ENCODE measurements at places on chromosomes 3 and 15. TPM values are rescaled to one million over a fixed set of nuclear protein-coding genes. Genes with fewer than 3 reads are reported as not detected.

DNA sequence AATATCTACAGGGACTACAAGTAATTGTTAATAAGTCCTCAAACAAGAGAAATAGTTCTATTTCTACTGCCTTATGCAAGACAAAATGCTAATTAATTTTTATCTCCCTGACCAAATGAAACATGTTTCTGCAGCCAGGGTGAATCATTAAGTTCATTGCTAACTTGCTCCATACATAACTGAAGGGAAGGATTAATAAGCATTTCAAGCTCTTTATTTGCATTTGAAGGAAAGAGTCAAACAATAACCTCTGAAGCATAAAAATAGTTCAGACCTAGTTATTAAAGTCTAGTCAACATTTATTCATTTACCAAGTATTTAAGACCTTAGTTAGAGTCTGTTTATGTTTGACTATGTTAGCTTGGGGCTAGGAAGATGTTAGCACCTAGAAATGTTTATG, 120.0 kb downstream of the ATP1B3 start:
- no peak for DNase-seq

GRCh38 chr3:141243271-141243707, 11.7 kb downstream of the PXYLP1 start:
- DNase-seq = no peak

- no peak for DNase-seq
These were observed 218.3 kb upstream of the SOX2 start for GRCh38 chr3:181493423-181493822.

- DNase-seq = no peak
These were observed 8.3 kb downstream of the PLD1 start for GRCh38 chr3:171801738-171802589.

- DNase-seq = no peak
These were observed 64.8 kb upstream of the SGO1 start for GRCh38 chr3:20250786-20251185.

DNA sequence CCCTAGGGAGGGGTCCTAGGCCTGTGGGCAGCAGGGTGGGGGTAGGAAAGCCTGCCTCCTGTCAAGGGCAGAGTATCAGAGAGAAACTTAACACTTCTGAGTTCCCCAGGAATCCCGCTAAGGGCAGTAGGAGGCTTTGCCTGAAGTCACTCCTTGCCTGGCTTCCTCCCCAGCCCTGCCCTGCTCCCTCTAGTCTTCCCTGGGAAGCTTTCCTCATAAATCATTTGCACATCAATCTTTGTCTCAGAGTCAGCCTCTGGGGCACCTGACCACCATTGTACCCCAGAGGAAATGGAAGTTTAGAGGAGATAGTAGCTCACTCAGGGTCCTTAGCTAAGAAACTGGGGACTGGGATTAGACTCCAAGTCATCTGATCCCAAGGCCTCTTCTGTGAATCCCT, 129.4 kb upstream of the TLE3 start:
- no peak for DNase-seq

DNA sequence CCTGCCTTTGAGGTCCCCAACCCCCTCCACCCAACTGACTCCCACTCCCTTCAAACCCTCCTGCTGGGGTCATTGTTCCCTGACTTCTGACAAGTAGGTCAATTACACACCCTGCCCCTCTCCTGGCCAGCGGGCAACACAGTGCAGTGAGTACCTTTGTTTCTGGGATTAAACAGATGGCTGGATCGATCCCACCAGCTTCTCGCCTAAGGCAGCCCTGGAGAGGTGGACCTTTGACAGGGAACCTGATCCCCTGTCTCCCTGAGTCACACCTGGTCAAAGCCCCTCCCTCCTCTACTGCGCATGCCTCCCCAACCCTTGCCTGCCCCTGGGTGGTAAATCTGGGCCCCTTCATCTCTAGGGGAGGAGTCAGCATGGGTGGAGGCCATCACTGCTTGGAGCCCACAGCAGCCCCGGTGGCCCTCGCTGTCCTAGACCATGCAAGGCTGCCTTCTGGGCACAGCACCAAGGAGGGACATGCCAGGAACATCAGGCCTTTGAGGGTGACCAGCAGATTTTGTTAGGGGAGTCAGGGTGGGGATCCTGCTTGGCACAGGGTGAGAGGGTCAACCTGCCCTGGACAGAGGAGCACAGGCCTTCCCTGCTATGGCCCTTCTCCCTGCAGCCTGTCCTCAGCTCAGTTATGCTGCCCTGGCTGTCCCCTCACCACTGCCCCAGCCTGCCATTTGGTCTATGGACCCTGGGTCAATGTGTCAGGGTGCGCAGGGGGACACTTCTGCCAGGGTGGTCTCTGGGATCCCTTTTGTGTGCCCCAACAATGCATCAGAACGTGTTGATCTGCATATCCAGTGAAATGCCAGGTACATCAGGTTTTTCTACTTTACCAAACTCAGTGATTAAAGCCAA, 9.8 kb upstream of the PRR23E start:
- DNase-seq = no peak

- DNase-seq = no peak
These were observed 415.8 kb upstream of the SEMA6D start for GRCh38 chr15:47301481-47301880.

- no peak for DNase-seq
These were observed 33.2 kb downstream of the MKRN2 start for GRCh38 chr3:12590096-12590495.

- no peak for DNase-seq
These were observed 688.6 kb downstream of the DIPK2A start for GRCh38 chr3:144660186-144660585.

DNA sequence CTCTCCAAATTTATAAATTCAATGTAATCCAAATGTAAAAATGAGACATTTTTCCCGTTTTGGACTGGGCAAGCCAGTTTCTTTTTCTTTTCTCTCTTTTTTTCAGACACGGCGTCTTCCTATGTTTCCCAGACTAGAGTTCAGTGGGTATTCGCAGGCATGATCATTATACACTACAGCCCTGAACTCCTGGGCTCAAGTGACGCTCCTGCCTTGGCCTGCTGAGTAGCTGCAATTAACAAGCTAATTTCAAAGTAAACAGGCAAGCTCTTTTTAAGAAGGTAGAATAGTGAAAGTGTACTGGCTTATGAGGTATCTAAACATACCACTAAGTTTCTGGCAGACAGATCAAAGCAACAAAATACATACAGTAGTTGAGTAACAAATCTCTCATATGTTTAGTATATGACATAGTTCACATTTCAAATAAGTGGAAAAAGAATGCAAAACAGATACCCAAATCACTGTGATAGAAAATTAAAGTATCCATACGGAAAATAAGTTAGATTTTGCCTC, 13.5 kb downstream of the HIGD1A start:
- no peak for DNase-seq

DNA sequence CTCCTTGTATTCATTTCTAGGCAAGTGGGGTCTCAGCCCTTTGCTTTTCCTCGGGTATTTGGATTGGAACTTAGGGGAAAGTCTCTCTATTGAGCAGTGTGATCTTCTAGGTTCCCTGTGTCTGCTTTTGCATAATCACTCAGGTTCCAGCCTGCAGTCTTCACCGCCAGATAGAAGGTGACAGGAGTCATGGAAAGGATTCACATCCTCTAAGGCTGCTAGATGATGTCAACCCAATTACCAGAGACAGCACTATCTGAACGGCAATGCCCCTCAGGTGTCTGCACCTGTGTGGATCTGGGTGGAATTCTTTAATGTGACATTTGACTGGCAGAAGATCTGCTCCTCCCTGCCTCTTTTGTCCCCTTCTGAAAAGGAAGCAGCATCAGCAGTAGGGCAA, 177.7 kb downstream of the P3H2 start:
- no peak for DNase-seq

DNA sequence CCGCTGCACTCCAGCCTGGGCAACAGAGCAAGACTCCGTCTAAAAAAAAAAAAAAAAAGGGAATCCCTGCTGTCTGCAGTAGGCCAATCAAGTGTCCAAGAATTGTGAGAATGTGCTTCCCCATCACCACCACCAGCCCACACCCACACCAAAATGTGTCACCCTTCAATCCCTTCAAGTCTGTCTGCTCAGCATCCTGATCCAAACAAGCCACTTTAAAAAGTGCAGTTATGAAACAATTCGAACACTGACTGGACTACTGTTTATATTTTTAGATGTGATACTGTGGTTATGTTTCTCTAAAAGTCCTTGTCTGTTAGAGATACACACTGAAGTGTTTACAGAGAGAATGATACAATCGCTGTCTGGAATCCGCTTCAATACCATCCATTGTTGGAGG, 78.1 kb upstream of the CGNL1 start:
- DNase-seq = no peak

- DNase-seq = no peak
These were observed 534.3 kb downstream of the ROBO1 start for GRCh38 chr3:79233431-79234060.

- no peak for DNase-seq
These were observed 49.4 kb downstream of the ZNF280D start for GRCh38 chr15:56683908-56684307.

GRCh38 chr3:99175276-99175812, 273.8 kb upstream of the DCBLD2 start:
- no peak for DNase-seq

DNA sequence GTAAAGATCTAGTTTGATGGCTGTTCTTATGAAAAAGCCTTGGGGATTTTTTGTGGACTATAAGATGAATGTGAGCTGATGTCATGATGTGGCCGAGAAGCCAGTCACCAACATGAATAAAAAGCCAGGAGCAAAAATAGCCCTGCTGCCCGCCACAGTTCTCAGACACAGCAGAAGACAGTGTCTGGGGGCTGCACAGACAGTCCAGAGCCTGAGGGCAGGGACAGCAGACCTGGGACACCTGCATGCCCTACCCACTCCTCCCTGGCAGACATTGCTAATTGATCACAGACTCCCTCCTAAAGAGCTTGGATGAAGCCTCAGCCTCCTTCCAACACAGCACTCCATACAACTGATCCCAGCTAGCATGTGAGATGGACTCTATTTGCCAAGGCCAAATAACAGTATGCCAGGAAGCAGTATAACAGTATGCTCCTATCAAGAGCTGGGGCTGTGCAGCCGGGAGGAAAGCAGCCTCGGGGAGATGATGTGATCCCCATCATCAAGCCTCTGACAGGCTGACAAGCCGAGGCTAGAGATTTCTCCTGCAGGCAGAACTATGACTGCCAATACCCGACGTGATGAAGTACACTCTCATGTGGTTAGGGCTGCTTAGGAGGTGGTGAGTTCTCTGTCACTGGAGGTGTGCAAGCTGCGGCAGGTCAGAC, 105.4 kb upstream of the RPL32 start:
- DNase-seq = no peak

GRCh38 chr15:88745065-88745464, 58.2 kb upstream of the ACAN start:
- DNase-seq = no peak

GRCh38 chr3:53581671-53582070, 87.3 kb downstream of the CACNA1D start:
- no peak for DNase-seq

- DNase-seq = no peak
These were observed 172.0 kb upstream of the HES1 start for GRCh38 chr3:193963808-193964516.

GRCh38 chr15:40112789-40113188, 4.1 kb upstream of the BMF start:
- no peak for DNase-seq

GRCh38 chr15:92728266-92728665, 72.7 kb upstream of the FAM174B start:
- no peak for DNase-seq

- no peak for DNase-seq
These were observed 23.1 kb downstream of the P3H2 start for GRCh38 chr3:190097617-190098016.

GRCh38 chr3:53956586-53956985, 64.9 kb upstream of the SELENOK start:
- DNase-seq = no peak

- DNase-seq = no peak
These were observed 69.4 kb upstream of the TLE3 start for GRCh38 chr15:70167155-70167554.

DNA sequence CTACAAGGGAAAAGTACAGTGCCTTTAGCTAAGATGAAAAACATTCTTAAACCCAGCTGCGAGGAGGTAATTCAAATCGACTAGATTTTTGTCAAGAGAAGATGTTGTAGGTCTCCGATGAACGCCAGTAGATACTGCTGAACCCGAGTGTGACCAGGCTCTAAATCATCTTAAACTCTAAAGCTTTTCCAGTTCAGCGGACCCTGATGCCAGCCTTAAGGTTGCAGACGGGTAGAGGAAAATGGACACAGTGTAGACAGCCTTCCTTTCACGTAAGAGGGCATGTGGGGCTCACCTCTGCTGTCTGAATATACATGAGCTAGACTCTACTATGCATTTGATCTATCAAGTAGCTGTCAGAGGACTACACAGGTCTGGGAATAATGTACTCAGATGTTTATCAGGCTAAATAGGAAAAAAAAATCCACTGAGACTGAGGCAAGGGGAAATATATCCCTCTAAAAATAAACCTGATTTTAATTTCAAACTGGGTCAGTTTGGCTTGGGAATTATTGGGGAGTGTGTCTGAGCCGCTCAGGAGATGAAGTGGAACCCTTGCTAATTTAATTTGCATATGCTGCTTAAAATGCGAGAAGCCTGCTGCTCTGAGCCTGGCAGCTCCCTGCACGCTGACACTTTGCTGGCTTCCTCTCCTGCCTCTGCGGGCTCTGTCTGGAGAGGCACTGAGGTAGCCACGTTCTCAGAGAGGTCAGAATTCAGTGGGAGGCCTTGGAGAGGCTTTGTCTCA, 151.9 kb downstream of the CADPS start:
- no peak for DNase-seq

DNA sequence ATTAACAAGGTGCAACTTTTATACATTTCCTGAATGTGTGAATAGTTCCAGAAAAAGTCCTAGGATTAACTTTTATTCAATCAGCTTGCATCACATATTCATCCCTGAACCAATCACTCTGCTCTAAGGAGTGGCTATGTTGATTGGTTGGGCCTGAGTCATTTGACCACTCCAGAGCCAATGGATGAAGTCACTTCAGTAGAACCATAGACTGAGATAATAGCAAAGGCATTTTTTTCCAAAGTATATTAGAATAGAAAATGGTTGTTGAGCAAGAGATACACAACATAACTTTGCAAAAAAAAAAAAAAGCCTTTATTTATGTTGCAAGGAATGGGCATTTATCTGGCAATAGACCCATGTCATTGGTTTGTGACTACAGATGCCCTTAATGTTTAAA, 55.5 kb upstream of the AGTR1 start:
- DNase-seq = no peak

- no peak for DNase-seq
These were observed 116.8 kb upstream of the COL8A1 start for GRCh38 chr3:99521551-99521950.

The RBPMS2 gene
- total RNA-seq = 1.2 TPM

The TF gene
- total RNA-seq = 373 TPM

The DZIP1L gene
- total RNA-seq = 7.5 TPM

The SNTN gene
- total RNA-seq = not detected

The ABHD2 gene
- 51.1 TPM for total RNA-seq

The MYRIP gene
- 0.80 TPM for total RNA-seq

The TNFSF10 gene
- 21.3 TPM for total RNA-seq

The ZNF621 gene
- total RNA-seq = 14.7 TPM

The MYH15 gene
- total RNA-seq = 1.5 TPM

The CILP gene
- 62.9 TPM for total RNA-seq

The SCAANT1 gene
- total RNA-seq = not detected

The GRAMD1C gene
- 2.8 TPM for total RNA-seq

The VGLL3 gene
- total RNA-seq = 22.2 TPM

The VWA5B2 gene
- 0.40 TPM for total RNA-seq
